HuH-7.5 (cell line): ENCODE measurements at places on chromosomes 11 and 22.

DNA sequence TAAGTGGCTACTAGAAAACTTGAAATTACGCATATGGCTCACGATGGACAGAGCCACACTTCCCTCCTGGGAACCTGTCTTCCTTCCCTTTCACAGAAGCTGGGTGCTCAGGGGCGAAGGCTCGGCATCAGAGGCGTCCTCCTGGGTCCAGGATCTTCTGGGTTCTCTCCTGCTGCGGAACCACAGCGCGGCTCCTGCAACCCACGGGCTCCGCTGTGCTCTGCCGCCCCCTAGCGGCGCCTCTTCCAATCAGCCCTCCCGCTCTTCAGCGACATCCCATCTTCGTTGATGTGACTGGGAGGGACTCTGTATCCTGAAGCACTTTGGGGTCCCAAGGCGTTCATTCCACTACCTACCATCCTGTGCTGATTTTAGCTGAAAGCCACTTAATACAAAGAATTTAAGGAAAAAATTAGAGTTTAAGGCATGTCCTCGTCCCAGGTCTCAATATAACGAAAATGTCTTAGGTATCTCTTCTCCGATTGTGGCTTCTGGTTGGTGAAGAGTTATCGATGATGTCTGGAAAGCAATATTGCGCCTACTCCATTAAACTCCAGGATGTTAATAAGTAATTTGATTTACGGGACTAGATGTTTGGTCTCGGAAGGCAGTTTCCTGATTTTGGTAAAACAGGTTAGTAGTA lies 14.8 kb upstream of the RPS3 start:
- DNase-seq, result peak; percentile 77

- DNase-seq, result no peak
Measured at GRCh38 chr22:40648386-40648785, 11.9 kb upstream of the MRTFA start.

- DNase-seq, result no peak
Measured at GRCh38 chr11:106132582-106133354, 55.3 kb downstream of the AASDHPPT start.

DNA sequence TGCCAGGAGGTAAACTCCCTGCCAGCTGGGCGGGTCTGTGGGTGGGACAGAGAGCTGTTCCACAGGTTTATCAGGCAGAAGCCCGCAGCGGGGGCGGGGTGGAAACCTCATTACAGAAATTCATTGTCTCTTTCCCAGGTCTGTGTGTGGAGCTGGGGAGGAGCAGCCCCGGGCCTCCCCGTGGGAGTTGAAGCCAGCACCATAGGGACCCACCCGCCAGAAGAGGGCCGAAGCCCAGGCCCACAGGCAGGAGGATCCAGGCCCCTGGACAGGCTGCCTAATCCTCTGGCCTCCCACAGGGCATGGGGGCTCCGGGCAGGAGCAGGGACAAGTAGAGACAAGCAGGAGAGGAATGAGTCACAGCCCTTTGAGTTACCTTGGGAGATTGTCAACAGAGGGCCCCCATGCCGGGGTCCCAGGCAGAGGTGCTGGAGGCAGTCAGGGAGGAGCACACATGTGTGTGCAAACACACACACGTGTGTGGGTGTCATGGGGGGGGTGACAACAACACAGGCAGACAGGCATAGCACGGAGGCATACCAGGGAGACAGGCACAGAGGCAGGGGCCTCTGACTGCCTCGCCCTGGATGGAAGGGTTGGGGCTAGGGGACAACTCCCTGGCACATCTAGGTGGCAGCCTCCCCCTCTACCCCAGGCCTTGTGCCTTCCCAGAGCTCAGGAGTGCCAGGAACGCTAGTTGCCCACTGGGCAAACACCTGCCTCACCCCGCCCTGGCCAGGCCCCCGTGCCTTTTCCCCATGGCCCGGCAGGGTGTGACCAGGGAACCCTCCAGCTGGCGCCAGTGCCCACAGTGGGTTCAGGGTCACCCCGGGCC lies 1.4 kb downstream of the CDC42BPG start:
- no peak for DNase-seq

- no peak for DNase-seq
Measured at GRCh38 chr22:45995405-45996101, 18.6 kb upstream of the WNT7B start.

- DNase-seq, result no peak
Measured at GRCh38 chr22:38826386-38826785, 17.4 kb downstream of the NPTXR start.

GRCh38 chr11:34175284-34176019 lies 70.0 kb downstream of the NAT10 start:
- DNase-seq, result no peak
